Natural killer cell treated with Interleukin-12 subunit alpha and Interleukin-12 subunit beta and Interleukin-15 and Interleukin-18, amount 100 ng/mL, for 72 hours (primary cell): ENCODE measurements at places on chromosomes 4 and X.

DNA sequence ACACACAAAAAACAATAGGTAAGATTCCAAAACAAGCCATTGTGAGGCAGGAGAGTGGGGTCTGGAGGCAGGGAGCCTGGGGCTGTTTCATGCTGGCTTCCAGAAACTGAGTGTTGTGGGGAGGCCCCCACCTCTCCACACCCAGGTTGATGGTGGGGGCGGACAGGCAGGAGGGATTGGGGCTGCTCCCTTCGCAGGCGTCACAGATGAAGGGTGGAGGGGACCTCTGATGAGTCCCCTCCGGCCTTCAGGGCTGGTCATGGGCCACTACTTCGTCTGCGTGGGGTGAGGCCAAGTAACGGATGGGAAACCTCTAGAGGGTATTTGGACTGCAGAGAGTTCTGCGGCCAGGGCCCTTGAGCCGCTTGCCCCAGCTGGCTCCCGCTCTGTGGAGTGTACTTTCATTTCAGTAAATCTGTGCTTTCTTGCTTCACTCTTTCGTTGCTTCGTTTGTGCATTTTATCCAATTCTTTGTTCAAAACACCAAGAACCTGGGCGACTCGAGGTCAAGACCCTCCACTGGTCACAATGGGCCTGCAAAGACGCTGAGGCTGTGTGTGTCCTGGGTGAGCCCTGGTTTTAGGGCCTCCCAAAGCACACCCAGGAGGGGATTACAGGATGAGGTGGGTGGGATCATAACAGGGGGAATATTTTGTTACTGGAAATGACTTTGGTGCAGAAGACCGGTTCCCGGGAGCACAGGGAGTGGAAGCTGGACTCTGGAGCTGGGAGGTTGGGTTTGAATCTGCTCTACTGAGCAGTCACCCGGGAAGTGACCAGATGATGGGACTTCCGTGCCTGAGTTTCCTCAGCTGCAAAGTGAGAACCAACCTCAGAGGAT, 83.7 kb upstream of the ADRA2C start:
- peak; percentile 28 for DNase-seq

DNA sequence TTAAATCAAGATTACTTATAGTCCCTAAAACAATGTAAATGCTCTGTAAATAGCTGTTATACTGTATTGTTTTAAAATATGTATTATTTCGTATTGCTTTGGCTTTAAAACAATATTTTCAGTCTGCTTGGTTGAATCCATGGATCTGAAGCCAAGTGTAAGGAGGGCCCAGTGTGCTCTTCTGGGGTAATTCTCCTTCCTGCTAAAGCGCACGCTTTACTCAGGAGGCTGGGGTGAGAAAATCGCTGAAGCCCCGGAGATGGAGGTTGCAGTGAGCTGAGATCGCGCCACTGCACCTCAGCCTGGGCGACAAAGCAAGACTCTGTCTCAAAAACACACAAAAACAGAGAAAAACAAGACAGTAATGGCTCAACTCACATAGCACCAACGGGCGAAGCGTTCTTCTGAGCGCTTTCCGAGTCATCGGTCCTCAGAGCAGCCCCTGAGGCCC, 391 bp upstream of the IDUA start:
- no peak for DNase-seq

DNA sequence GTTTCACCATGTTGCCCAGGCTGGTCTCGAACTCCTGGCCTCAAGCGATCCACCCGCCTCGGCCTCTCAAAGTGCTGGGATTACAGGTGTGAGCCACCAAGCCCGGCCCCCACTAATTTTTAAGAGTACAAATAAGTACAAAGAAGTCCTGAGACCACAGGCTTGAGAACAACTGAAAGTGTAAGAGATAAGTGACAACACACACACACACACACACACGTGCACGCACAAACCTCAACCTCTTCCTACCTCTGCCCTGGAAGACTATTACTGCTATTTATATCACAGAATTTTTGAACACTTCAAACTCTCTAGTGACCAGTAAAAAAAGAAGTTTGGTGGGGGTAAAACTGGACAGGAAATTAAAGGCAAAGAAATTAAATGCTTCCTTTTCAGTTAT, 7.5 kb downstream of the KLHL15 start:
- DNase-seq = no peak

GRCh38 chr4:41380511-41381157, 123.9 kb downstream of the UCHL1 start:
- DNase-seq = no peak

GRCh38 chrX:110432906-110433215, 74.2 kb downstream of the RTL9 start:
- no peak for DNase-seq

DNA sequence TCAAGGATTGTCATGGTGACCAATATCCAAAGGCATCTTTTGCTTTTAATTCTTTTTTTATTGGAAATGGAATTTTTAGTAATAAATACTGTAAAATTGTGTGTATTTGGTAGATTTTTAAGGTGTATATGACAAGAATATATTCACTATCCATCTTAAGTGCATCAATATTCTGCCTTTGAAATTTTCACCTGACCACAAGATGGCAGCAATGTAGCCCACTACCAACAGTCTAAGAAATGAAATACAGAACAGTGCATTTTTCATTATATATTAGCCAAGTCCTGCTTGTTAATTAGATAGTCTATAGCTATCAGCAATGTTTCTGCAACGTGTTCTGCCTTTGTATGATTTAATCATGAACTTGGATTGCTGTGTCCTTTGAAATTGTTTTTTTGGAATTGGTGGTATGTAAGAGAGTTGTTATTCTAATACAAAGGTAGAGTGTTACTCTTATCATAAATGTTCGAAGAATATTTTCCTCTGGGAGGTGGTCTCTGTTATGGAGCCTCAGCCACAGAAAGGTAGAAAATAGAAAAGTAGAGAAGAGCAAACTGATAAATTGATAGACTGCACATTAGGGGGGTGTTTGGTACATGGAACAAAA, 38.2 kb downstream of the HPGDS start:
- DNase-seq = no peak

DNA sequence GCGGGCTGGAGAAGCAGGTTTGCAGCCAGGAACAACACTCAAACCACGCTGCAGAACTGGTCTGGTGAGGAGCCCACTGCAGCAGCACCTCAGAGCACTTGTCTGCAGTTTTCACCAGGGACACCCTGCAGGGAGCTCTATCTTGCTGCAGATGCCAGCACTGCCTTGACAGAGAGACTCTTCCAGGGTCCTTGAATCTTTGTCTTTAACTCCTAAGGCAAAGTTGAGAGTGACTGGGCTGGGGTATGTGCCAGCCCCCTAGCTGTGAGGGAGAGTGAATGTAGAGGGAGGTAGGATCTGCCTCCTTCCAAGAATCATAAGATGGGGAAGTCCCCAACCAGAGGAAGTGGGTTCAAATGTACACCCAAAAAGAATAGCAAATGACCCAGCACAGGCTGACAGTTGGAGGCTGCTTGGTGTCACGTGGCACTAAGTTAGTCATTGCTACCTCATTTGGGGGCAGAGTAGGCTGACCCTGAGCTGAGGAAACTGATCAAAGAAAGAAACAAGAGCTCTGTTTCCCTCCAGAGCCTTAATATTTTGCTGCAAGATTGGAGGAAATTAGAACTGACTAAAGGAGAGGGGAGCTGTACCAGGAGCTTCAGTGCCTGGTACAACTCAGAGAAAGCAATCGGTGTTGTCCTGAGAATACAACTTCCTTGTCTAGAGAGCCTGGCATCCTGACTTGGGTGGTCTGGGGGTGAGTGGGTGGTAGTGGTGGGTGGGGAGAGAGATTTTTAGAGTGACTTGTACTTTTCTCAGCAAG, 28.2 kb upstream of the HUWE1 start:
- peak; percentile 88 for DNase-seq

- no peak for DNase-seq
These were observed 7.1 kb upstream of the RGS12 start for GRCh38 chr4:3285558-3286334.

DNA sequence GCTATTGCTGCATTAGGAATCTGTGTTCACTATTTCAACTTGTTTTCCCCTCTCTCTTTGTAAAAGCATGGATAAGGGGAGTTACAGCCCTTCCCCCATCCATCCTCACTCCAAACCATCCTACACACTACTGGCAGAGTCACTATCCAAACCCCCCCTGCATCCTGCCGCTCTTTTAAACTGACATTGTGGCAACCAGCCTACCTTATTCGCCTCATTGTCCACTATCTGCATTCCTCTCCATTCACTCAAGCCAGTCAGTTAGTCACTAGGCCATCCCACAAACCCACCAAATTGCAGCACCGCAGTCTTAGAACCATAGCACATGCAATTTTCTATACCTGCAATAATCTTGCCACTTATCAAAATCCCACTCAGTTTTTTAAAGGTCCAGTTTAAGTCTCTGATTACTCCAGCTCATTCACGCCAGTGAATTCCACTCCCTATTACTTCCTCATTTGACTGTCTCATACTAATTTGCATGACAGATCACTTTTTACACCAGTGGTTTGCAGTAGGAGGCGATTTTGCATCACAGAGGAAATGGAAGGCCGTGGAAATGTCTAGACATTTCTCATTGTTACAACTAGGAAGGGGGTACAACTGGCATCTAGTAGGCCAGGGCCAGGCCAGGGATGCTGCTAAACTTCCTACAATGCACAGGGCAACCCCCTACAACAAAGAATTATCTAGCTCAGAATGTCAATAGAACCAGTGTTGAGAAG, 181.8 kb downstream of the HS6ST2 start:
- DNase-seq = no peak

DNA sequence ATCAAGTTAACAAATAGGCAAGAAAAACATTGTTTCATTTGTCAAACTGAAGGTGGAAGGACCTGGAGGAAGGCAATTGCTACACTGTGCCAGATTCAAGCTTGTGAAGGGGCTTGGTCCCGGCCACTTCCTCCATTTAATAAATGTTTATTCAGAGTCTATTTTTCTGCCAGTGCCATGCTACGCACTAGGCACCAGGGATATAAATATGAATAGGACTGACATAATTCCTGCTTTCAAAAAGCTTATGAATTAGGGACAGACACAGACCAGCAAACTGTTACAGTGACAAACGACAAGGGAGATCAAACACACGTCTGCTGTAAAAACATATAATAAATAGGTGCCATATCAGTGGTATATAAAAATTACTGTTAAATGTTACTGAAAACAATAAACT, 571 bp downstream of the TLR6 start:
- DNase-seq = no peak

GRCh38 chr4:40377512-40378365, 42.6 kb downstream of the CHRNA9 start:
- DNase-seq = no peak

DNA sequence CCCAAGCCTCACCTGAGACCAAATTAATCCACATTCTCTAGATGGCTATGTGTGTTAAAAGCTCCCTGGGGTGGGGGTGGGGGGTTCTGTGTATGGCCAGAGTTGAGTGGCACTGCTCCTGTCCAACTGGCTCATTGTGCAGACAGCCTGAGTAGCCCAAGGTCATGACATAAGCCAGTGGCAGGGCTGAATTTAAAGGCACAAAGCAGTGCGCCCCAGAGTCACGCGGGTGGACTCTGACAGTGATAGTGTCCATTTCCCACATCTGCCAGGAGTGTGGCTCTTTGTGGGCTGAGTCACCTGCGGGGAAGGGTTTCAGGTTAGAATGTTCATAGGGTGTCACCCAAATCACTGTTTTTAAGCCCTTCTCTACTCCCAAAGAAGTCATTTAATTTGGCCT, 45.4 kb downstream of the SCD5 start:
- no peak for DNase-seq
